ENCODE measurements at places on chromosomes 4 and X.

DNA sequence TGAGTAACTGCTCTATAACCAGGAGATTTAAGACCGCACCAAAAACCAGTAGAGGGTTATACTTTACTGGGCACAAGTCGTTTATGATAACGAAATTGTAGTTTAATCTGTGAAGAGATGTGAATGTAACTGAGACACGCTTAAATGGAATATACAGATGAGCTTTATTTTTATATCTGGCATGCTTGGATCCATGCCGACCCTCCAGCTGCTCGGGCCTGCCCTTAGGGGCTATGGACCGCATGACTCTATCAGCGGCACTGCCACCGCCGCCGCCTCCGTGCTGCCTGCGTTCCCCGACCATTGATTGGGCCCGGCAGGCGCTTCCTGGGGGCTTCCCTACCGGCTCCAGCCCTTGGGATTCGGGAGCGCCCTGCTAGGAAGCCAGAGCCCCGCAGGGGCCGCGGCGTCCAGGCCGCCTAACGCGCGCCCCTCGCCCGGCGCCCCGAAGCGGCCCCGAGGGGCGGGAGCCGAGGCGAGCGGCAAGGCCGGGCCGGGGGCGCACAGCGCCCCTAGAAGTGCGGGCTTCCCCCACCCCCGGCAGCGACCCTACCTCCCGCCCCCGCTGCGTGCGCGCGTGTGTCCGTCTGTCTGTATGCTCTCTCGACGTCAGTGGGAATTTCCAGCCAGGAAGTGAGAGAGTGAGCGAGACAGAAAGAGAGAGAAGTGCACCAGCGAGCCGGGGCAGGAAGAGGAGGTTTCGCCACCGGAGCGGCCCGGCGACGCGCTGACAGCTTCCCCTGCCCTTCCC, at the start of gene NFKB1:
NFKB1 (plus strand) TSS at position 664 of the 751 bp plus-strand sequence. CDS start 24,160 bp downstream, outside the sequence.
- DNase-seq = peak; percentile 51

- no peak for DNase-seq
Measured at GRCh38 chr4:38856046-38856445, 571 bp downstream of the TLR6 start.

GRCh38 chr4:9925750-9926439, 95.4 kb downstream of the SLC2A9 start:
- DNase-seq = no peak

GRCh38 chr4:136558940-136559494, 973.3 kb downstream of the PCDH18 start:
- DNase-seq = no peak

GRCh38 chrX:45447995-45448394, 247.3 kb upstream of the DIPK2B start:
- DNase-seq = no peak

GRCh38 chr4:183407635-183408464, 36.6 kb upstream of the CDKN2AIP start:
- no peak for DNase-seq

DNA sequence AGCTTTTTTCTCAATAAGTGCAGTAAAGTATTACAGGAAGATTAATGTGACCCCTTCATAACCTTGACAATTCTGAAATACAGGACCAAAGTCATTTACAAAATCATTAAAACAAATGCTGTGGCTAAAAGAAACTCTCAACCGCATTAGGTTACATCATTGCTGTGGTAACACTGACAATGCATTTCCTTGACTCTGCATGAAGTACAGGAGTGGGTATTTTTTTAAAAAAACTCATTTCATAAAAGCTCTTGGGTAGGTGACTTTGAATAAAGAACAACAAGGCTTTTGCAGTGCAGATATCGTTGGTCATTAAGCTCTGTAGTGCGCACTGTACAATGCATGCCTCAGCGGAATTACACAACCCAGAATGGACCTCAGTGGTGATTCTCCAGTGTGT, 23.4 kb upstream of the XK start:
- DNase-seq = no peak

DNA sequence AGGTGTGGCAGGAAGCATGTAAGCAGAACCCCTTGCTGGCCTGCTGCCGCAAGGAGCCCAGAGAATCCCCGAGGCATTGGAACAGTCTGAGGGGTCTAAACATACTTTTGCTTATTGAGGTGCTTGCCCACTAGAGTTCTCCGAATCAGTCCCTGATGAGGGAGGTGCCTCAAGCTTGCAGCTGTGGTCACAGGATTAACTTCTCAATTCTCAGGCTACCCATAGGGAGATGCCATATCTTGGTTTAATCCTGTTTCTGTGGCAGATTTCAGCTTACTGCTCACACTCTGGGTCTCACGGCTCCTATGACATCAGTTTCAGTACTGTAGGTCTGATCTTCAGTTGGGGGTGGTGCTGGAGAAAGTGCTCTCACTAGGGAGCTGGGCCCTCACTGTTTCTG, 39.9 kb downstream of the CCNG2 start:
- DNase-seq = no peak

DNA sequence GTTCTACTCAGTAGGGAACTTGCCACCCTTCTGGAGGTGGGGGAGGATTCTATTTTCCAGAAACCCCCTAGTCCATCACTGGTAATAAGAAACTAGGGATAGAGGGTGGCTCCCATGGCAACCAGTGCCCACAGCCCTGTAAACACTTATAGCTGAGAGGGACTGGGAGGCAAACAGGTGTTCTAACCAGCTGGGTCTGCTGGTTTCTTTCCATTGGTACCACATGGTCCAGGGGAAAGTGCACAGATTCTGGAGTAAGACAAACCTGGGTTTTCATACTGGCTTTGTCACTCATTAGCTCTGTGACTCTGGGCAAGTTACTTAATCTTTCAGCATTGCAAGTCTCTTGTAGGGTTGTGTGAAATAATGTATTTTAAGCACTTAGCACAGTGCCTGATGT, 26.9 kb downstream of the IGSF1 start:
- DNase-seq = no peak

DNA sequence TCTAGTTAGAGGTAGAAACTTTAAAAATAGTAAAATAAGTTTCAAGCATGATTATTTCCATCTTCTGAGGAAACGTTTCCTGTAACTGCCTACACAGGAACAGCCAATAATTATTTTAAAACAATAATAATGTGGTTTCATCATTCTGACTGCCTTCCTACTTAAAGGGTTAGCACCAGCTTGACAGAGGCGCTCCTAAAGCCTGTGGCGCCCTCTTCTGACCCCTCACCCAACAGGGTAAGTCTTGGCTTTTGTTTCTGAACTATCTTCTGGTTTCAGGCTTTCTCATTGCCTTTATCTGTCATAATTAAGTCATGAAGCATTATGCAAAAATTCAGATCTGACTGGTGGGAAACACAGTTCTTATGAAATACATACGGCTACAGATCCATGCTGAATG, 96.7 kb downstream of the ITM2A start:
- DNase-seq = peak; percentile 74

- DNase-seq = no peak
Measured at GRCh38 chr4:76435528-76436319, 695 bp downstream of the SHROOM3 start.

DNA sequence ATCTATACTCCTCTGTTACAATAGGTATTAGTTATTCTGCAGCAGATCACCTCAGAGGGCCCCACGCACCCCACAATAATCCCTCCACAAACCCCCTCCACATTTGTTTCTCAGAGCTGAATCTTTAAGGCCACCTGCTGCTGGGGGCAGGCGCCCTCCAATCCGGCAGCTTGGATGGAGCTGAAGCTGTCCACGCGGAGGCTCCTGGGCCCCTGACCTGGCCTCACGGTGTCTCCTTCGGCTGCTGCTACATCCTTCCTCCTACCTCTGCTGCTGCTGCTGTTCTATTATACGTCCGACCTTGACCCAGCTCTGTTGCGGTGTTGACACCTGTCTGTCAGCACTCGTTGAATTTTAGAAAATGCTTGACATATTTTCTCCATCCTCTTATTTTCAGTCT, 430.2 kb upstream of the ZFP42 start:
- no peak for DNase-seq

GRCh38 chr4:16139066-16139945, 55.5 kb upstream of the PROM1 start:
- no peak for DNase-seq

DNA sequence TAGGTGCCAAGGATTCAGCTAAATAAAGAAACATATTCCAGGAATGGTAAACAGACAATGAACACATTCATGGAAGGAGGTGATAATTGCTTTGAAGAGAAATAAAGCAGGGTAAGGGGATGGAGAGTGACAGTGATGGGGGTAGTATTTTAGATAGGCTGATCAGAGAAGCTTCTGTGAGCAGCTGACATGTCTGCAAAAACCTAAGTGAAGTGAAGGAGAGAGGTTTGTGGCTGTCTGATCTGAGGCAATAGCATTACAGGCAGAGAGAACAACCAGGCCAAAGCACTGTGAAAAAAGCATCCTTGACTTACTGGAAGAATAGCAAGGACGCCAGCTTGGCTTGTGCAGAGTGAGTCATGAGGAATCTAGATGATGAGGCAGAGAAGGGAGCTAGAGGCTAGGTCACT, 271.9 kb upstream of the GATB start:
- DNase-seq = peak; percentile 34

DNA sequence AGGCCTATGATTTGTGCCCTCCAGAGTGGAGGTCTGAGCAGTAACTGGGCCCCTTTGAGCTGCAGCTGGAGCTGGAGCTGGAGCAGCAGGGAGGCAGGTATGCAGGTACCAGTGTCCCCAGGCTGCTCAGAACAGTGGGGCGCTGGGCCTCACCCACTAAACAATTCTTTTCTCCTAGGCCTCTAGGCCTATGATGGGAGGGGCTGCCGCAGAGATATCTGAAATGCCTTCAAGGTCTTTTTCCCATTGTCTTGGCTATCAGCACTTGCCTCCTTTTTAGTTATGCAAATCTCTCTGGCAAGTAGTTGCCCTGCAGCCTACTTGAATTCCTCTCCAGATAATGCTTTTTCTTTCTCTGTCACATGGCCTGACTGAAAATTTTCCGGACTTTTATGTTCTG, 79.7 kb upstream of the OTUD4 start:
- DNase-seq = no peak

DNA sequence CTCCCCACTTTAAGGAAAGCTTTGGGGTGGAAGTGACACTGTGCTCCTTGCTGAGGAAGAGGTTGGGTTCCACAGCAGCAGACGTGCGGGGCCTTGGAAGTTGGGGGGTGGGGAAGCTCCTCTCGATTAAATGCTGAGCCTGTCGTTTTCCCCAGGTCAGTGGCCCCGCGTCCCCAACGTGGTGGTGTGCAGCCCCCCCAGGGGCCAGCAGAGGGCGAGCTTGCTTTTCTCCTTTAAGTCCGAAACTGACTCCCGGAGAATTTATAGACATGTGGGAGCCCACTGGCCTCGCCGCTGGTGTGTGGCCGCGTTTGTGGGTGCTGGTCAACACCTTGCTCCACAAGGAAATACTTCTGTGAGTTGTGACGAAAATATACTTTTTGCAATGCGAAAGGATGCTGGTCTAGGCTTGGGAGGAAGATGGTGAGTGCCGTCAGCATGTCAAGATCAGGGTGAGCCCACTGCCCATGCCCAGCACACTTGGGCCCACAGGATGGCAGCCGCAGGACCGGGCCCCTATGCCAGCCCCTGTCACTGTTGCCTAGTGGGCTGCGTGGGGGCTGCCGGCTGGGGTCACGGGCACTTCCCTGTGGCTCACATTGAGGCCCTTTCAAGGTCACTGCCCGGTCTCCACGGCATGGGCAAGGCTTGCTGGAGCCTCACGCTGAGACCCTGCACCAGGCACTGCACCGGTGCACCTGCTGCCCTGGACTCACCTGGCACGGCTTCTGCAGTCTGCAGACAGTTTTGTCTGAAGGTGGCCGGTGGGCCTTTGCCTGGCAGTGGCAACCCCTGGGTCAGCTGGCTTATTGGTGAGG, 9.4 kb downstream of the UVSSA start:
- DNase-seq = peak; percentile 67

- DNase-seq = no peak
Measured at GRCh38 chr4:138507522-138507921, 265.4 kb upstream of the SLC7A11 start.

DNA sequence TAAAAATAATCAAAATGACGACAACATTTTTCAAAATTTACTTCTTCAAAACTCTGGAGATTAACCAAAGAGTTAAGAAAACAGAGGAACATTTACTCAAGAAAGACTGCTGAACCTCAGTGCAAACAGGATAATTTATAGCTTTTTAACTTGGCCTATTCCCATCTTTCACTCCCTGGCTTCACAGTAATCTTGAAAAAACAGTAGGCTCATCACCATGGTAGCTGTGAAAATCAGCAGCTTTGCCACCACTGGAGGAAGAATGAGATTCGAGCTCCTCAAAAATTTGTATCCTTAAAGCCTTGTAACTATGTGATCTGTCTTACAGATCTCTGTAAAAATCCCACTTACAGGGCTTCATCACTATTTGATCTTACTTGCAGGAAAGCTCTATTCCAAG, 447.7 kb upstream of the CTSO start:
- DNase-seq = no peak

DNA sequence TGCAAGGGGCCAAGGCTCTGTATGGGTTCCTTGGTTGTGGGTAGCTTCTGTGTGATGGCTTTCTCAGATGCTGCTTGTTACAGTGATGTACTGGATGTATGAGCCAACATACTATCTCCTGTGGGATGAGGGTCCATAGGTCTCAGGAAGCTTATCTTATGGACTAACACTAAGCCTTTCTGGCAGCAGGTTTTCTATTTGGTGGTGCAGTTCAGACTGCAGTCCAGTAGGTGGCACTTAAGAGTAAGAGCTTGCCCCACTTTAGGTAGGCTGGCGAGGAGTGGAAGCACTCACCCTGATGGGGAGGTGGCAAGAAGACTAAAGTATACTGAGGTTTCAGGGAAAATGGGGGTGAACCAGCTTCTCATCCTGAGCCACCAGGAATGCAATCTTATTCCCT, 306.7 kb upstream of the MAOA start:
- DNase-seq = peak; percentile 46

- no peak for DNase-seq
Measured at GRCh38 chrX:120486786-120487185, 17.7 kb upstream of the LAMP2 start.

DNA sequence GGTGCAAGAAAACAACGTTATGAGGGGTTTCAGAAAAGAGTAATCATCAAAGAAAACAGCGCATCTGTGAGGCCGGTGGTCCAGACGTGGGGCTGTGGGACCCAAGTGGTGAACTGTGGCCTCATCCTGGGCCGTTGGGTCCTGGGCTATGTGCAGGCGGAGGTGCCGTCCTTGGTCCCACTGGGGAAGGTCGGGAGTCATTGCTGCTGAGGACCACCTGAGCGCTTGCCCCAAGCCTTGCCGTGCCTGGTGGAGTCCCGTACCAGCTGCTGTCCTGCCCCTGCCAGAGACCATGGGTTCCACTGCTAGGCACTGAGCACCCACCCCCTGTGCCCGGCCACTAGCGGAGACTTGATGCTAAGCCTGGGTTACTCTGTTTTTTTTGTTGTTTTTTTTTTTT, 25.5 kb upstream of the UVSSA start:
- DNase-seq = no peak

Measured in cardiac muscle cell (in vitro differentiated cells and primary cell).